ENCODE measurements at places on chromosomes 12 and 14. TPM values are rescaled to one million over a fixed set of nuclear protein-coding genes. Genes with fewer than 3 reads are reported as not detected.

TMEM233 gene
- not detected for total RNA-seq

DNA sequence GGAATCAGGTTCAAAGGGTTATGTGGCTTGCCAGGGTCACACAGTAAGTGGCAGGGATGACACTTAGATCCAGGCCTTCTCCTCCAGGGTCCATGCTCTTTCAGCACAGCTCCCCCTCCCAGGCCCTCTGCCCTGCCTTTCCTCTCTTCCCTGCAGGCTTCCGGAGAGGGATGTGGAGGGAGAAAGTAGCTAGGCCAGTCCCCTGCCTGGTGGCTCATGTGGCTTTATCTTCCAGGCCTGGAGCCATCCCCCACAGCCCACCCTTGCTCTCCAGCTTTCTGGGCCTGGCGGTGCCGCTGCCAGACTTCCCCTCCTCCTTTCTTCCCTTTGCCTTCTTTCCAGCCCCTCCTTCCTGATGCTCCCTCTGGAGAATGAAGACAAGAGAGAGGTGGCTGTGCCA lies 1.7 kb downstream of the PSMB11 start:
- no peaks in the 10 kb centered on the region for H3K4me1 ChIP-seq
- no peak for DNase-seq
- H3K27me3 ChIP-seq: peaks cover 5% of the 10 kb centered on the region
- no peak overlapping the region for H3K4me3 ChIP-seq
- H3K36me3 ChIP-seq: no peaks in the 10 kb centered on the region

DNA sequence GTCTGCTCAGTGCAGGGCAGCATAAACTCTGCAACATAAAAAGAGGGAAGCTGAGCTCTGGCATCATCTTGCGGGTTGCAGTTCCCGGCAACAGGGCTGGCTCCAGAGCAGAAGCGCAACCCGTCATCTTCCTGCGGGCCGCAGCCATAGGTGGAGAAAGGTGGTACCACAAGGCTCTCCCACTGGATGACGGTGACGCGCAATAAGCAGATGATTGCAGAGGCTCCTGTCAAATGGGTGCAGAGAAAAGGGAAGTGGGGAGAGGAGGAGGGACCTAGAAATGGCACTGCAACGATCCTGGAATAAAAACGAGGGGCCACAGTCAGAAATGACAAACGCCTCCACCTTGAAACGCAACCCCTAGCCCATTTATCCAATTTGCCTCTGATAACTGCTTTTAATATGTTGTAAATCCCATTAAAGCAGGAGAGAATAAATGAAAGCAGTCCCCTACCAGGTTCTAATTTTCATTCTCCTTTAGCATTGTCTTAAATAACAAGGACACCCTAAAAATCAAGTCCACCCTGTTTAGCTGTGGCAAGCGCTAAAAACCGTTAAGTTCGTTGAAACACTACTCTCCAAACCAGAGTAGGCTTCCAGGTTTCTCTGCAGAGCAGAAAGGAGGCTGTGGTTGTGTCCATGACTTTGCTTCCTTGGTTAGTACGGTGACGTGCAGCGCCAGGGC lies 30.9 kb upstream of the TUBA1C start:
- H3K4me1 ChIP-seq: peaks cover 16% of the 10 kb centered on the region
- H3K36me3 ChIP-seq: no peaks in the 10 kb centered on the region
- H3K27me3 ChIP-seq: no peaks in the 10 kb centered on the region
- peak; percentile 21 for DNase-seq

GRCh38 chr12:91778091-91778832 lies 367.4 kb downstream of the BTG1 start:
- peak overlapping the region; percentile 75 for H3K27ac ChIP-seq
- DNase-seq: no peak

KRT74 gene
- total RNA-seq: not detected

- peaks cover 17% of the 10 kb centered on the region for H3K4me1 ChIP-seq
- no peaks in the 10 kb centered on the region for H3K27me3 ChIP-seq
- H3K36me3 ChIP-seq: no peaks in the 10 kb centered on the region
- H3K27ac ChIP-seq: peak overlapping the region; percentile 55
- DNase-seq: no peak
These were observed 97.0 kb downstream of the ZFP36L1 start for GRCh38 chr14:68695856-68696255.

DNA sequence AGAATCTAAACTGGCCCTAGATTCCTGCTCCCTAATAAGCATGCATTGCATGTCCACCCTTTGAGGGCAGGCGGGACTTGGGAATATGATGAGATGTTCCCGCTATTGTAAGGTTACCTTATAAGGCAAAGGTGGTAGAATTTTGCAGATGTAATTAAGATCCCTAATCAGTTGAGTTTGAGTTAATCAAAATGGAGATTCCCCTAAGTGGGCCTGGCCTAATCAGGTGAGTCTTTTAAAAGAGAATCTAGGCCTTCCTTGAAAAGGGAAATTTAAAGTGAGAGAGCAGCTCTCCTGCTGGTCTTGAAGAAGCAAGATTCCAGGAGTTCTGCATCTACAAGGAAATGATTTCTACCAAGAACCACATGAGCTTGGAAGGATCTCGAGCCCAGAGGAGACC lies 83.4 kb downstream of the DICER1 start:
- H3K27ac ChIP-seq: no peak overlapping the region
- H3K36me3 ChIP-seq: no peaks in the 10 kb centered on the region
- H3K4me1 ChIP-seq: no peaks in the 10 kb centered on the region

DNA sequence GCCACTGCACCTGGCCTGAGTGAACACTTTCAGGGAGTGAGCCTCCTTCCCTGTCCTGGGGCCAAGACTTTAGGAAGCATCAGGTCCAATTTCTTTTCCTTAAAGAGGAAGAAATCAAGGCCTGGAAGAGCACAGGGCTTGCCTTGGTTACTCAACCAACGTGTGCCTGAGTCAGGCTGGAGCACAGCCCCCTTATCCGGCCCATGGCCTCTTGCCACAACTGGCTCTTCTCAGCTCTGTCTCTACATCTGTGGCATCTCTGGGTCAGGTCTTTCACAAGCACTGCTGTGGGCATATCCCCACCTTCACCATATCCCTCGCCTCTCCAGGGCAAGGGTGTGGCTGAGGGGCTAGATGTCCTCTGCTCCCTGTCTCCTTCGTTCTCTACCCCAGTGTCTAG lies 6.8 kb downstream of the MYH6 start:
- H3K27me3 ChIP-seq: no peaks in the 10 kb centered on the region
- no peaks in the 10 kb centered on the region for H3K4me1 ChIP-seq
- no peak overlapping the region for H3K27ac ChIP-seq
- no peak for DNase-seq
- no peaks in the 10 kb centered on the region for H3K36me3 ChIP-seq

SNRNP35 gene
- 28.6 TPM for total RNA-seq

GRCh38 chr14:61553730-61554641 lies 141.3 kb upstream of the HIF1A start:
- no peak overlapping the region for H3K4me3 ChIP-seq
- H3K36me3 ChIP-seq: peaks cover 32% of the 10 kb centered on the region
- peak overlapping the region; percentile 97 for H3K27ac ChIP-seq
- no peaks in the 10 kb centered on the region for H3K27me3 ChIP-seq
- DNase-seq: no peak

CLEC9A gene
- not detected for total RNA-seq

DNA sequence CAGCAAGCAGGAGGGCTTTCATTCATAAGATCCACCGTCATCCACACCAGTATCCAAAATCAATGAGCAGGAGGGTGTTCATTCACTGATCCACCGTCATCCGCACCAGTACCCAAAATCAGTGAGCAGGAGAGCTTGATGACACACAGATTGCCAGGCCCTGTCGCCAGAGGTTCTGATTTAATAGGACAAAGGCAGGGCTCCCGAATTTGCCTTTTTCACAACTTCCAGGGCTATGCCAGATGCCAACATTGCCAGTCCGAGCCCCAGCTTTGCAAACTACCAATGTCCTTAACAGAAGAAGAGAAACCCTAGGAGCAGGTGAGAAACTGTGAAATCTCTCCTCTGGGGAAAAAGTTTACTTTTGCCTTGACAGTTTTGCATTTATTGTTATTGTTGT lies 115.0 kb downstream of the SLC15A4 start:
- H3K27ac ChIP-seq: no peak overlapping the region
- no peaks in the 10 kb centered on the region for H3K4me1 ChIP-seq
- H3K36me3 ChIP-seq: no peaks in the 10 kb centered on the region
- H3K4me3 ChIP-seq: no peak overlapping the region

TWF1 gene
- 19.1 TPM for total RNA-seq

GRCh38 chr12:30996255-30996654 lies 69.7 kb downstream of the TSPAN11 start:
- H3K4me3 ChIP-seq: no peak overlapping the region
- no peak overlapping the region for H3K27ac ChIP-seq
- H3K4me1 ChIP-seq: no peaks in the 10 kb centered on the region

SERPINA12 gene
- not detected for total RNA-seq

OR6C75 gene
- not detected for total RNA-seq

DNA sequence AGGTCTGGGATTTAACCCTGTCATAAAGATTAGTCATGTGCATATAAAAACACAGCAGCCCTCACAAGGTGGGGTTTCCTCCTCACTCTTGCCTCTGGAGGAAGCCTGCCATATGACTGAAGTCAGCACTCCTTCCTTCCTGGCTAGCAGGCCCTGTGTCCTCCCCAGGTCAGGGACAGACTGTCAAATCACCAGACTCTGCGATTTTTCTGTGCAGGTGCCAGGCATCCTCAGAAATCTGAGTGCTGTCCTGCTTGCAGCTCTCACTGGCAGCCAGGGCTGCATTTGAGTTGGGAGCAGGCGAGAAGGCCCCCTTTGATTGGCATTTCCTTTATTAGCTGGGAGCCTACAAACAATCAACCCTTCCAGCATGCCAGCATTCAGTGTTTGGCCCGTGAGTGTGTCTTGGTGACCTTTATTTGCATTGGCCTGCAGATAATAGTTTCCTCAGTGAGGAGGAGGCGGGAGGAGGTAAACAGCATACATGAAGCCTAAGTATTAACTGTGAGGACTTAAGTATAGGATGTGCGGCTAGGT lies 183.8 kb upstream of the ARHGAP5 start:
- H3K27me3 ChIP-seq: no peaks in the 10 kb centered on the region
- no peak for DNase-seq
- no peak overlapping the region for H3K27ac ChIP-seq
- no peak overlapping the region for H3K4me3 ChIP-seq
- no peaks in the 10 kb centered on the region for H3K36me3 ChIP-seq

DNA sequence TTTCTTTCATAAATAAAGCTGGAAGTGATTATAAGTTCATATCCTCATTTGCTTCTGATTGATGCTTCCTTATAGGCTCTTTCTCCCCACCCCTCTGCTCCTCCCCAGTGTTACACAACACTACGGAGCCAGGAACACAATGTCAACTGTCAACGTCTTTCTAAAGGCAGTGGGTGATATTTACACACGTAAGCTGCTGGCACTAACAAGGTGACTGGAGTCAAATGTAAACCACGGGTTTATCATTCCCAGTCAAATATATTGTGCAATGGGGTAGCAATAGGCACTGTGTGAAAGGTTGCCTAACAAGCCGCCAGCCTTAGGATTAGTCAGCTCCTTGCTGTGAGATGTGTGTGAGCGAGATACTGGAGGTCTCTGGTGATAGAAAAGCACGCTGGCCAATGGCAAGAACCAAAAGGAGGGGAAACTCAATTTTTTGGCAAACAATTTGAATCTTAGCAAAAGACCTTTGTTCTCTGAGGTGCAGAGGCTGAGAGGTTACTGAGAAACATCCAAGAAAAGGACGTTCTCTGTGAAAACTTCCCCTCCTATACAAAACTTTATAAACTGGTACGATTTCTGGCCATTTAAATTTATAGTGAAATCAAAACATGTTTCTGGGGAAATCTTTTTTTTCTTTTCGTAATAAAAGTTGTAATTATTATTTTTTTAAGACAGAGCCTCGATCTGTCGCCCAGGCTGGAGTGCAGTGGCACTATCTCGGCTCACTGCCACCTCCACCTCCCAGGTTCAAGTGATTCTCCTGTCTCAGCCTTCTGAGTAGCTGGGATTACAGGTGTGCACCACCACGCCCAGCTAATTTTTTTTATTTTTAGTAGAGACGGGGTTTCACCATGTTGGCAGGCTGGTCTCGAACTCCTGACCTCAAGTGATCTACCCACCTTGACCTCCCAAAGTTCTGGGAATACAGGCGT lies 22.3 kb upstream of the HECTD1 start:
- no peak overlapping the region for H3K27ac ChIP-seq
- H3K4me1 ChIP-seq: no peaks in the 10 kb centered on the region
- H3K36me3 ChIP-seq: no peaks in the 10 kb centered on the region
- H3K27me3 ChIP-seq: no peaks in the 10 kb centered on the region
- H3K4me3 ChIP-seq: no peak overlapping the region
- DNase-seq: no peak

DNA sequence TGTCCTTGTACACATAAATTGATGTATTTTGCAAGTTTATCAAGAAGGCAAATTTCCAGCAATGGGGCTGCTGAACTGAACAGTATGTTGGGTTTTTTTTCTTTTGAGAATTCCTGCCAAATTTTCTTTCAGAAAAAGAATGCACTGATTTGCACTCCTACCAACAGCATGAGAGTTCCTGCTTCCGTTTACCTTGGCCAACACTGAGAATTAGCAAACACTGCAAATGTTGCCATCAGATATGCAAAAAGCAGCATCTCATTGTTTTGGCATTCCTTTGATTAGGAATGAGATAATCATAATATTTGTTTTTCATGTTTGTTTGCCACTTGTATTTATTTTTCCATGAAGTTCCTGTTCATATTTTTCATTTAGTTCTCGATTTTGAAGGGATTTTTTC lies 82.4 kb downstream of the RTN1 start:
- H3K4me1 ChIP-seq: no peaks in the 10 kb centered on the region
- no peak for DNase-seq
- H3K27ac ChIP-seq: no peak overlapping the region
- H3K36me3 ChIP-seq: no peaks in the 10 kb centered on the region
- no peak overlapping the region for H3K4me3 ChIP-seq

DNA sequence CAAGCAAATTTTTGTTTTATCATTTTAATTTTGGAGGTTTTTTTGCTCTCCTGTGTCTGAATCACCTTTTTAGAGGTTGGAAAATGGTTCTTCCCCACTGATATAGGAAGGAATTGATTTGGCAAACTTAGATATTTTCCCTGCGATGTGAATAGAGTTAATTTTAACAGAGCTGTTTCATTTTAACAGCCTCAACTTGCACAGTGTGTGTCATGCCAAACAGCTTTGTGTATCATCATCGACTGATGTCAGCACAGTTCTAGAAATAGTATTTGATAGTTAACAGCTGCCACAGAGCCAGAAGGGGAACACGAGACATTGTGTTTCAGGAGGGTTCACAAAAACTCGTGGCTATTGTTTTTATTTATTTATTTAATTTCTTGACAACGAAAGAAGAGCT lies 243.1 kb upstream of the FOXN3 start:
- peaks cover 2% of the 10 kb centered on the region for H3K4me1 ChIP-seq
- no peak for DNase-seq
- H3K27ac ChIP-seq: no peak overlapping the region
